ENCODE measurements at places on chromosomes 12 and 14.

DNA sequence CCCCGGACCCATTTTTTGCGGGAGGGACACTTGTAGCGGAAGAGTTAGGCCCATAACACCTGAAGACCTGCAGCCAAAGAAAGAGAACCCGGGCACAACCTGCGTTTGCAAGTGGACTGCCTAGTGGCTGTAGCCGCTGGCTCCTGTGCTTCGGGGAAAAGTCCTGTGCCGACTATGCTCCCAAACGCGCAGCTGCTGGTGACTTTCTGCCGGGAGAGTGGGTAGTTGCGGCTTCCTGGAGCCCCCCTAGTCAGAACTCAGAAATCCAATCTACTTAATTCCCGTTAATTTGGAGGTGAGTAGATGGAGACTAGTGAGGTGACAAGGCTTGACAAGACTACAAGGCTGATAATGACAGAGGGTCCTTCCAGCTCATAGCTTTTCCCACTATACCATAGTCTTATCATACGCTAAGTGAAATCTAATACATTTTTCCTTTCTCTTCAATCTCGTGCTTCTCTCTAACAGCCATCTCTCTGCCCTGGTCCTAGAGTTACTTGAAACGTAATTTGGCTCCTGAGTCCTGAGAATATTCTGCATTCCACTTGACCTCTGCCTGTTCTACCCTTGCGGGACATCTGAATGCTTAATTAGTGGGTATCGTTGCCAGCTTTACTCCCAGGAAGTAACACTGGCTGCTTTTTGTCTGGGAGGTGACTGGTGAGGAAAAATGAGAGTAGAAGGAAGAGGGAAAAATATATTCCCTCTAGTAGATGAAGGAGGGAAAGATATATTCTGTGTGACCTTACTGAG lies 556 bp downstream of the MTHFD1 start:
- DNase-seq: no peak

GRCh38 chr14:54462048-54462447 lies 20.9 kb upstream of the CNIH1 start:
- DNase-seq: no peak

GRCh38 chr14:97788846-97789526 lies 991.8 kb downstream of the VRK1 start:
- DNase-seq: peak; percentile 34

- no peak for DNase-seq
These were observed 10.2 kb downstream of the SYNE2 start for GRCh38 chr14:63863004-63863403.

DNA sequence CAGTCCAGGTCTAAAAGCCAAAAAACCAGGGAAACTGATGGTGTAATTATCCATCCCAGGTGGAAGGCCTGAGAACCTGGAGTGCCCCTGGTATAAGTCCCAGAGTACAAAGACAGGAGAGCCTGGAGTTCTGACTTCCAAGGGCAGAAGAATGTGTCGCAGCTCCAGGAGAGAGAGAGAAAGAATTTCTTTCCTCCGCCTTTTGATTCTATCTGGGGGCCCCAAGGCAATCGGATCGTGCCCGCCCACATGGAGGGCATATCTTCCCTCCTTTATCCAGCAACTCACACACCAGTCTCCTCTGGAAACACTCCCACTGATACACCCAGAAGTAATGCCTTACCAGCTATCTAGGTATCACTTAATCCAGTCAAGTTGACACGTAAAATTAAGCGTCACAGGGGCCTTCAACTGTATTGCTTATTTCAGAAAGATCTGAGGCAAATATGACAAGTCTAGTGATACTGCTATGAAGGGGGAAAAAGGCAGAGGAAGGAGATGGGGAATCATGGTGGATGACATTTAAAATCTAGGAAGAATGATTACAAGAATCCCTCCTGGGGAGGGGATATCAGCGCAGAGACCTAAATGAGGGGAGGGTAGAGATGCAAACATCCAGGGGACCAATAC lies 30.5 kb upstream of the LRP6 start:
- no peak for DNase-seq

GRCh38 chr14:23145794-23146350 lies 26.8 kb upstream of the CEBPE start:
- DNase-seq: no peak

- DNase-seq: no peak
These were observed 5.6 kb upstream of the HMGA2 start for GRCh38 chr12:65818454-65819382.

GRCh38 chr12:575129-575502 lies 88.1 kb downstream of the NINJ2 start:
- DNase-seq: no peak

DNA sequence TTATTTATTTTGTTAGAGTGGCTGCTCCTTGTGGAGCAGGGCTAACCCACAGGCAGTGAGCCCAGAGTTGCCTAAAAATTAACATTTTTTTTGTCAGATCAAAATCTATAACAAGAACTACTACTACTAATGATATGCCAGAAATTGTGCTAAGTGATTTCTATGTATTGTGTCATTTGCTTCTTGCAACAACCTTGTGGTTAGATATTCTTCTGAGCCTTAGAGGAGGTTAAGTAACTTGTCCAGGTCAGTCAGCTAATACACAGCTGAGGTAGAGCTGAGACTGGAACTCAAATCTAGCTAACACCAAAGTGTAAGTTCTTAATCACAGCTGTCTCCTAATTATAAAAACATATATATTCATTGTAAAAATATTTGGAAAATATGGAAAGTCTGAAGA lies 29.8 kb downstream of the CFL2 start:
- DNase-seq: no peak

- no peak for DNase-seq
These were observed 293.1 kb downstream of the RPAP3 start for GRCh38 chr12:47412601-47413236.

DNA sequence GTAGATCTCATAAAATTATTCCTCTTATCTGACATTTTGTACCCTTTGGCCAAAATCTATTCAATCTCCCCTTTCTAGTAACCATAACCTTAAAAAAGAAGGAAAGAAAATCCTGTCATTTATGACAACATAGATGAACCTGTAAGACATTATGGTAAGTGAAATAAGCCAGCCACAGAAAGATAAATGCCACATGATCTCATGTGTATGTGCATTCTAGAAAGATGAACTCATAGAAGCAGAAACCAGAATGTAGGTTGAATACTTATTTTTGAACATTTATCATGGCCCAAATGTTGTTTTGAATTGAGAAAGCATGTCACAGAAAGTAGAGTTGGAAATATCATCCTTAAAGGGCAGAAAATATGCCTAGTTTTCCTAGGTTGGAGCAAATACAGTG lies 1053.6 kb downstream of the SLC6A15 start:
- no peak for DNase-seq

GRCh38 chr12:45587877-45588533 lies 141.5 kb upstream of the ARID2 start:
- no peak for DNase-seq

DNA sequence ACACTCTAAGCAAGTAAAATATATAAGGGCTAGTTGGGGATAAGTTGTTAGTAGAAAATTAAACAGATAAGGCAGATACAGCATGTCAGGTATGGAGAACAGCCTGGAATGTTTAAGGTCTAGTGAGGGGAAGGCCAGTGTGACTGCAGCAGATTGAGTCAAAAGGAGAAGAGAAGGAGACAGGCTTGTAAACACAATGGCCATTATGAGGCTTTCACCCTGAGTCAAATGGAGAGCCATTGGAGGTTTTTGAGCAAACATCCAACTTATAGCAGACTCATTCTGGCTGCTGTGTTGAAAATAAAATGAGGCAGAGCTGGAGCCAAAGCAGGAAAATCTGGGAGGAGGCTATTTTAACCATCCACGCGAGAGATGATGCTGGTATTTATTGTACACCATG lies 142.0 kb downstream of the DUSP6 start:
- peak; percentile 48 for DNase-seq

GRCh38 chr14:70934084-70934483 lies 26.8 kb downstream of the PCNX1 start:
- no peak for DNase-seq

GRCh38 chr12:24505366-24506015 lies 443.4 kb downstream of the BCAT1 start:
- DNase-seq: no peak

- DNase-seq: no peak
These were observed 16.2 kb downstream of the CDK17 start for GRCh38 chr12:96383991-96384390.

GRCh38 chr14:51028851-51029754 lies 65.8 kb downstream of the TRIM9 start:
- no peak for DNase-seq

DNA sequence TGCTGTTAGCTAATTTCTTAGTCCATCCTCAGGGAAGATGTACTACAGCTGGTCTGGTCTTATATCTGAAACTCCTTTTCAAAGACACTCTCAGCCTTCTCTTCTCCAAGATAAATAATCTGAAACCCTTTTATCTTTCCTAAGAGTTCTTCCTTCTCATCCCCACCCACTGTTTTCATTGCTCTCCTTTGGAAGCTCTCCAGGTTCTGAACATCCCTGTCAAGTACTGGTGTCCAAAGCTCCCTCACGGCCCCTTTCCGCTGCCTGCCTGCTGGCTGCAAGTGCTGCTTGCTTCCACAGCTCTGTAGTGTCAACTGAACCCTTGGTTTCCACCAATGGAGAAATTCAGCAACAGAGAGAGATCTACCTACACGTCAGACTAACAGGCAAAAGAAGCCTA lies 6.6 kb upstream of the SLC6A13 start:
- no peak for DNase-seq

DNA sequence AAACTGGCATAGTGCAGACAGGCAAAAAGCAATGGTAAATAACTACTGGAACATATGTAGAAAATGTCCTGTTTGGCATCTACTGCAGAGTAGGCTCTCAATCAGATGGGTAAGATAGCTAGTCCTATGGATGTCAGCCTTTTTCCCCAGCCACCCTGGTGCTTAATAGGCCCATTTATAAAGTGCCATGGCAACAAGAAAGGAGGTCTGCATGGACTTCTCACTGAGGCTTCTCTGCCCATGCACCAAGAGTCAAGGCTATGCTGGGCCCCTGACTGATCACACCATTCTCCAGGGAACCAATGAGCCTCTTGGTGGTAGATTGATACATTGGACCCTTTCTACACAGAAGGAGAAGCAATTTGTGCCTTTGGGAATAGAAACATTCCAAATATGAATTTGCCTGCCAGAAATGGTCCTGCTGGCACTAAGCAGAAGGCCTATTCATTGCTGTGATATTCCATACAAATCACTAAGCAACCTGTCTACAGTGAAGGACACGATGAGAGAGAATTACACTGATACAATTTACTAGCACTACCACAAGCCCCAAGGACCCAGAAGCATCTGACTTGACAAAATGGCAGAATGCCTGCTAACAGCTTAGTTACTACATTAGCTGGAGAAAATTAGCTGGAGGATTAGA lies 43.8 kb downstream of the RESF1 start:
- DNase-seq: no peak

DNA sequence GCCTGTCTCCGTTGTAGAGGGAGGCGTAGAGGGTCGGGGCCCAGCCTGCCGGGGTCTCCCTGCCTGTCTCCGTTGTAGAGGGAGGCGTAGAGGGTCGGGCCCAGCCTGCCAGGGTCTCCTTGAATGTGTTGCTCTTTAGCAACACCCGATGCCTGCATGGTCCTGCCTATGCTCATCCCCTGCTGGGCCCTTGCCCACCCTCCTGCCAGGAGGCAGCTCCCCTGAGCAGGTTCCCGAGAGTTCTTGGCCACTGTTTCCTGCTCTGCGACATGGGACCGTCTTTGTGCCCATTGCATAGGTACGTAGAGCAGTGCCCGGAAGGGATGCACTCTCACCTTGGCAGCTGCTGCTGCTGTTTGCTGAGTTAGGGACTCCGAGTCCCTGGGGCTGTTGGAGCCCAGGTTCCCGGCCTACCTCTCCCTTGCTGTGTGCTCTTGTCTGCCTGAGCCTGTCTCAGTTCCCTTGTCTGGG lies 3.3 kb downstream of the KIF26A start:
- DNase-seq: no peak

- no peak for DNase-seq
These were observed 80.6 kb downstream of the APAF1 start for GRCh38 chr12:98725476-98726247.

Measured in T-helper 2 cell (primary cell).